NCI-H1694 (cell line): ENCODE measurements at places on chromosomes 12 and 14.

DNA sequence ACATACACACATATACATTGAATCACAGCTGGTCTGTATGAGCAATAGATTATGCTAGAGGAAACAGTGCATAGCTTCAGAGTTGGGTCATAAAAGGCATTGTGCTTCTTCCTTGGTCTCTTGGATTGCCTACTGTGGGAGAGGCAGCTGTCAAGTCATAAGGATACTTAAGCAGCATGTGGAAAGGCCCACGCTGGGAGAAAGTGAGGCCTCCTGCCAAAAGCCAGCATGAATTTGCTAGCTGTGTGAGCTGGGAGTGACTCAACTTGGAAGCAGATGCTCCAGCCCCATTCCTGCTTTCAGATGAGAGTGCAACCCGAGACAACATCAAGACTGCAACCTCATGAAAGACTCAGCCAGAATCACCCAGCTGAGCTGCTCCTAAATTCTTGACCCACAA lies 311.9 kb upstream of the TBX3 start:
- no peak for DNase-seq

DNA sequence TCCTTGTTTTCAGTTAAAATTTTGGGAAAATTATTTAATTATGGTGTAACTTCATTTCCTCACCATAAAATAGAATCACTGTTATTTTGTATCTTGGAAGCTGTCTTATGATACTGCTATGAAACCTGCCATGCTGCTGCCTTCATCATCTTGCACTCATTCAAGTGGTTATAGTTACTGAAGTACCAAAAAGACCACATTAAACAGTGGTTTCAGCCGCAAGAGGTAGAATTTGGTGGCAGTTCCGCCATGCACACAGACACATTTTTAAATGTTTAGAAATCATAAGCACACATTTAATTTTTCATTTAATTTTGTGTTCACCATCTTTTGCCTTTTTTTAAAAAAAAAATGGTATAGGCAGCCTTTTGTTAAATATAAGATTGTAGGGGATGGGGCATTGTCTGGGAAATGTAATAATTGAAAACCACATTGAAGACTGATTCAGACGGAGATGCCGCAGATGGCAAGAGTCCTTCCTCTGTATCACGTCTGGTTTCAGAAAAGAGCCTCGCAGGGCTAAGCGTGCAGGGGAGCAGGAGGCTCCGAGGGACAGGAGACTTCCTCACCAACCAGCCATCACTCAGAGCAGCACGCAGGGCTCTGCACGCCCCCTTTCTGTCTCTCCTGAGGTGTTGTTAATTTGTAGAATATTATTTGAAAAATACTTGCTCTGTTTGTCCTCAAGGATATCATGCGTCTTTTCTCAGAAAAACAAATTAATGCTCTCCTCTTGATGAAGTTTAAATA lies 115.2 kb upstream of the PELI2 start:
- DNase-seq: no peak

GRCh38 chr12:33480366-33480765 lies 40.7 kb upstream of the SYT10 start:
- no peak for DNase-seq

GRCh38 chr14:31320216-31320615 lies 100.1 kb downstream of the HEATR5A start:
- DNase-seq: no peak

GRCh38 chr12:115088995-115089841 lies 405.2 kb upstream of the TBX3 start:
- DNase-seq: no peak

GRCh38 chr12:77742631-77743030 lies 88.1 kb upstream of the NAV3 start:
- no peak for DNase-seq

GRCh38 chr14:56811593-56812363 lies 1.5 kb upstream of the OTX2 start:
- no peak for DNase-seq

DNA sequence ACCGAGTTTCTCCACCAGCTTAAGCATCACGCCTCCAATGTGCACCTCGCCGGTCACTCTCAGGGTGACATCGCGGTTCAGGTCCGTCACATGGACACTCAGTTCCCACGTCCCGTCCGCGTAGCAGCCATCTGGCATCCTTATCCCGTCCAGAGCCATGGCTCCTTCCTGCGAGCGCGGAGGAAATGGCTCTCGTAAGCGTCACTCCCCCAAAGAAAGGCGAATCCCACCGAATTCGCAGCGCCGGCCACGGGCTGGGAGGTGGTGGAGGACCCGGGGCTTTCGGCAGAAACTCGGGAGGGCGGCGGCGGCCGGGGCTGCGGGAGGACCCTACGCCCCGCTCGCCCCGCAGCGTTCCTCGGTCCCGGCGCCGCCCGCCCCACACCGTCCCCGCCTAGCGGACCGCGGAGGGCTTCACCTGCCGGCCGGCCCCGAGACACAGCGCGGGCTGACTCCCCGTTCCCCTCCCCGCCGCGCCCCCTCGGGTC lies 396 bp downstream of the FERMT2 start:
- DNase-seq: peak; percentile 61

DNA sequence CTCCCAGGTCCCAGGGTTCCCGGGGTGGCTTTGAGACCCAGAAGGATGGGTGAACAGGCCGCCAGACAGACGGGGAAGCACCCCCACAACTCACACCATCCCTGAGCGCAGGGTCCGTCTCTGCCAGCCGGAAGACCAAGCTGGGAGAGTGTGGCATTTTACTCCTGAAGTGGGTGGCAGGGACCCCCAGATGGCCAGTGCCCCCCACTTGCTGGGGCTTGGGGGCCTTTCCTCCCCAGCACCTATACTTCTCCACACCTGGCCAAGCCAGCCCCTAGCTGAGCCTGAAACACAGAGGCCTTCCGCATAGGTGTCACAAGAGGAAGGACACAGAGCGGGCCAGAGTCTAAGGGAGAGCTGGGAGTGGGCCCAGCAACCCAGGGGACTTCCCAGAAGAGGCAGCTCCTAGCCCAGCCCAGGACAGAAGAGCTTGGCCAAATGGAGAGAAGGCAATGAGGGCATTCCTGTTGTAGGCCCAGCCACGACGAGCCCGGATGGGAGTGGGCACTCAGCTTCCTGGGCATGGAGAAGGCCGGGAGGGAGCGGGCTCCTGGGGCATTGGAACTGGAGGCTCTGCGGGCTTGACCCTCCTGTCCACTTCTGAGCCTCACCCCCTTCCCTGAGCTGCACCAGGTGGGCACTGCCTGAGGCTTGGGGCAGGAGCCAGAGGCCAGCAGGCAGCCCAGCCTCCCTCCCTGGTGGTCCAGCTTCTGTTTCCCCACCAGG lies 3.3 kb downstream of the AHNAK2 start:
- no peak for DNase-seq

- peak; percentile 99 for DNase-seq
Measured at GRCh38 chr14:61894452-61895077, 132.3 kb downstream of the SNAPC1 start.

DNA sequence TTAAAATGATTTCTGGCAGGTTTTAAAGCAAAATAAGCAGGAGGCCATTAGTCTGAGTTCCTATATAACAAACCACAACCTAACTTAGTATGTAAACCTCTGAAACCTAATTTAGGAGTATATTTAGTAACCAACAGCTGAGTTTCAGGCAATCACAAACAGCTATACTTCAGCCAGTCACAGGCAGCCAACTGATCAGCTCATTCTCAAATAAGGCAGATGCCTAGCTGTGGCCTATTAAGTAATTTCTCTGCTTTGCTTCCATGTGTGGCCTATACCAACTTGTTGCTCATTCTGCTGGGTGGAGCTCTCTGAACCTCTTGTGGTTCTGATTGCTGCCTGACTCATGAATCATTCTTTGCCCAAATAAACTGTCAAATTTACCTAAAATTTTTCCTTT lies 408.9 kb upstream of the FBXO33 start:
- no peak for DNase-seq

- DNase-seq: no peak
Measured at GRCh38 chr14:22850944-22851764, 14.8 kb downstream of the MMP14 start.

DNA sequence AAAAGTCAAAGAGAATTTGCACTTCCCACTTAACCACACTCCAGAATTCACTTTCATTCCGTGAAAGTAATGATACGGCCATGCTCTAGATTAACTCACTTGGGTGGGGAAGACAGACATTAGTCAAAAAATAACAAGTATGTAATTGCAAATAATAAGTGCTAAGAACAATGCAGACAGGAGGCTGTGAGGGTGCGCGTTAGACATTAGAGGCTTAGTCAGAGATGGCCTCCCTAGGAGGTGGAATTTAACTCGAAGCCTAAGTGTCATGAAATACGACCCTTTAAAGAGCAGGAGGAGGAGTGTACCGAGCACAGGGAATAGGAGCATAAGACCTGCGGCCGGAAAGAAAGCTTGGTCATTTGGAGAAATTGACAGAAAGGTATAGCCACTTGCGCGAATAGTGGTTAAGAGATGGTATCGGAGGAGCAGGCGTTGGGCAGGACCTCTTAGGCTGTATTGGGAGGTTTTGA lies 628 bp downstream of the SNRPF start:
- DNase-seq: no peak

GRCh38 chr14:23172096-23172495 lies 11.4 kb downstream of the SLC7A8 start:
- DNase-seq: no peak

DNA sequence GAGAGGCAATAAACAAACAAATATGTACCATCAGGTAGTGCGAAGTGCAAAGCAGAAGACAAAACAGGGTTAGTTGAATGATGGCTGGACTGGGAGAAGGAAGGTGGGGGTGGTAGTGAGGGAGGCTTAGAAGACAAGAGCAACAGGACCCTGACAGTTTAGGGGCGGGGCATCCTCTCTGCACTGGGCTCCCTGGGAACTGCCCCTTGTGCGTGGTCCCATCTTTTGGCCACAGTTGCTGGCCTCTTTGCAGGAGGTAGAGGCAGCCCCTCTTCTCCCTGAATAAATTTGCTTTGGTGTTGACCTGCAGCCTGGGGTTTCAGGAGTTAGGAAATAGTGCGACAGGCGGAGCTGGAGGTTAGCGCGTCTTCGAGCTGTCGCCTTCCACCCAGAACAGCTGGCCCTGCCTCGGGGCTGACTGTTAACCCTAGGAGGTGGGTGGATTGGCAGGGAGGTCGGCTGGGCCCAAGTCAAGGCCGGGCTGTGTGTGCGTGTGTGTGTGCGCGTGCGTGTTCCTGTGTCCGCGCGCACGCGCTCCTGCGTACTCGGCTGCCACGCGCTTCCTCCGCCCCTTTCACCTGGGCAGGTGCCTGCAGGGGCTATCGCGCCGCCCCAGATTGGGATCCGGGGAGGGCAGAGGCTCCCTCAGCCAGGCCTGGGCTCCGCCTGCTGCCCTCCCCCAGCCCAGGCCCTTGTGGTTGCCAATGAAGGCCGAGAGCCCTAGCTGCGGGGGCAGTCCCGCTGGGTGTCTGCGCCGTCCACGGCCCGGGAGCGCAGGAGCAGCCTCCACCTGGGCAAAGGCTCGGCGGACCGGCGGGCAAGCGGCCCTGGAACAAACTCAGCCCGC lies 180.8 kb downstream of the ADCK1 start:
- DNase-seq: no peak

- DNase-seq: no peak
Measured at GRCh38 chr12:14572401-14572800, 4.7 kb upstream of the PLBD1 start.

DNA sequence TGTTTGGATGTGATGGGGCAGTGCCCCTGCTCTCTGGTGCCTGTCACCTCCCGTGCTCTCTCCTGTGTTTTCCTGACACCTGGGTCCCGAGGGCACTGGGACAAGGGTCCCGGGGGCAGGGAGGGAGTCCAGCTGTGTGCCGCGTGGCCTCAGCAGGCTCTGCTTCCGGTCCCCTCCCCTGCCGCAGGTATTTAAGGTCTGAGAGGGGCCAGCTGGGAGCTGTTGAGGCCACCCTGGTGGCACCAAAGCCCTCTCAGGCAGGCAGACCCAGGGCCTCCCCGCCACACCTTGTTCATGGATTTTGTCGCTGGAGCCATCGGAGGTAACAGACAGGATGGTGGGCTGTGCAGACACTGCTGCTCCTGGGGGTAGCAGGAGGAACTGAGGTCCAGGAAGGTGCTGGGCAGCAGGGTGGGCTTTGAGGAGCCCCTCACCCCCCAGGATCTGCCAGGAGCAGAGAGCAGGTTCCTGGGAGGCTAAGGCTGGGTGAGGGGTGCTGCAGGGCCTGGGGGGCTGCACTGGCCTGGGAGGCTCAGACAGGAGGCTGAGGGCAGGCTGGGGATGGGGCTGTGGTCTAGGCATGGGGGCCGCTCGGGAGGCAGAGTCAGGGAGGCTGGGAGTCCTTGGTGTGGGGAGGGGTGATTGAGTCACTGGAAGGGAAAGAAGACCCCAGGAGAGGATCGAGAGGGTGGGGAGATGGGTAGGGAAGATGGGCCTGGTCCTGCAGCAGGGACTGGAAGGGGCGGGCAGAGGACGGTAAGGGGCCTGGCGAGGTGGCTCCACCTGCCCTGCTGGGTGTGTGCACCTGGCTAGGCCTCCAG lies at the start of gene SLC25A47:
Gene SLC25A47 (plus strand): TSS at position 219 of the 821 bp plus-strand sequence. CDS start 76 bp downstream, at position 295.
- DNase-seq: no peak
